CD4-positive, alpha-beta memory T cell (primary cell): ENCODE measurements at places on chromosomes 2 and 18. TPM values are rescaled to one million over a fixed set of nuclear protein-coding genes. Genes with fewer than 3 reads are reported as not detected.
A peak's percentile ranks its signal among the peaks of the same experiment; 100 is the strongest.

- H3K36me3 ChIP-seq = no peaks in the 10 kb centered on the region
- H3K4me1 ChIP-seq = no peaks in the 10 kb centered on the region
- H3K27me3 ChIP-seq = no peaks in the 10 kb centered on the region
- H3K4me3 ChIP-seq = no peak overlapping the region
Measured at GRCh38 chr2:52622266-52622665, 1145.3 kb upstream of the CHAC2 start.

The NGEF gene
- total RNA-seq = not detected

GRCh38 chr2:227455200-227455599 lies 16.8 kb upstream of the AGFG1 start:
- peaks cover 8% of the 10 kb centered on the region for H3K4me1 ChIP-seq
- no peaks in the 10 kb centered on the region for H3K27me3 ChIP-seq
- DNase-seq = no peak
- H3K27ac ChIP-seq = no peak overlapping the region
- no peaks in the 10 kb centered on the region for H3K36me3 ChIP-seq
- H3K4me3 ChIP-seq = no peak overlapping the region

DNA sequence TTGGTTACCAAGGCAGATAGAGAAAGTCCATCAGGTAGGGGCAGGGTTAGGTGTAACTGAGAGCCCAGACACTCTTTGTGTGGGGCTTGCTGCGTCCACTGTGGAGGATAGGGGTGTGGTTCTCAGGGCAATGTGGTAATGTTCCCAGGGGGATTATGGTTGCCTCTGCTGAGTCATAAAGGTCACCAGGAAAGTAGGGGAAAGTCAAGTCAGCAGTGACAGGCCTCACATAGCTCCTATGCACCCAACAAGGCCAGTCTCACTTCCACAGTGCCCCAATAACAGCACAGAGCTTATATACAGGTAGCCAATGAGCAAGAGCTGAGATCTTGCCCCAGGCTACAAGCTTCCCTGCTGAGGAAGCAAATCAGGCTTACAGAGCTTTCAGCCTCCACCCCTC lies 1438.0 kb upstream of the ZEB2 start:
- DNase-seq = no peak
- H3K36me3 ChIP-seq = no peaks in the 10 kb centered on the region
- H3K4me1 ChIP-seq = no peaks in the 10 kb centered on the region

The SKOR2 gene
- total RNA-seq = not detected

The SH3RF3 gene
- total RNA-seq = 2.2 TPM

GRCh38 chr2:64237266-64237665 lies 93.0 kb upstream of the PELI1 start:
- H3K4me1 ChIP-seq = no peaks in the 10 kb centered on the region
- no peak for DNase-seq
- H3K4me3 ChIP-seq = no peak overlapping the region
- no peaks in the 10 kb centered on the region for H3K36me3 ChIP-seq
- no peaks in the 10 kb centered on the region for H3K27me3 ChIP-seq

The ARHGEF33 gene
- 0.53 TPM for total RNA-seq

DNA sequence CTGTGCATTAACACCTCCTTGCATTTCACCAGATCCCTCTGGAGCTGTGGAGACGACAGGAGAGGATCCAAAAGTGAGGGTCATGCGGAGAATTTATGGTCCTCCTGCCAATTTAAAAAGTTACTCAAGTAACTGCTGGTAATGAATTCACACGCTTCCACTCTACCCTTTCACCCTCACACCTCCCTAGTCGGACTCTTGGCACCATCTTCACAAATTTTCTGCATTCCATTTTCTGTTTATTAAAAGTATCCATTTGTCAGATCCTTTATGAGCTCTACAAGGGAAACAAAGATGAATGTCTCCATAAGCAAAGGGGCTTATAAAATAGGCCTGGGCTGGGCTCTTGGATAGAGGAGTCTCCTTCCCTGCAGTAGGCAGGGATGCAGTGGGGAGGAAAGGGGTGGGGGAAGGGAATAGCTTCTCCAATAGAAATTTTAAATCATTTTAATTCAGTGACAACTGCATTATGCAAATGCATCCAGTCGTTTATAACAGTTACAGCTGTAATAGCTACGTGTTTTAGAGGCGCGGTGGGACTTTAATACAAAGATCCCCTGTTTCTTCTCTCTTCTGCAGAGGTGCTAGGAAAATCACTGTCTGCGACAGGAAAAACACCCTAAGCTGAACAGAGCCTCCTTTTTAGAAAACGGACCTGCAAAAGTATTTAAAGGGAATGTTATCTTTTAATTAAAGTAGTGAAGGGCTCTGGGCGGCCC lies 132.2 kb downstream of the EPHA4 start:
- H3K27ac ChIP-seq = no peak overlapping the region
- H3K4me3 ChIP-seq = no peak overlapping the region
- H3K4me1 ChIP-seq = no peaks in the 10 kb centered on the region

The STON1 gene
- 4.4 TPM for total RNA-seq

- no peaks in the 10 kb centered on the region for H3K36me3 ChIP-seq
- no peaks in the 10 kb centered on the region for H3K27me3 ChIP-seq
- no peak overlapping the region for H3K4me3 ChIP-seq
- no peak overlapping the region for H3K27ac ChIP-seq
Measured at GRCh38 chr2:66509326-66509811, 74.4 kb downstream of the MEIS1 start.

DNA sequence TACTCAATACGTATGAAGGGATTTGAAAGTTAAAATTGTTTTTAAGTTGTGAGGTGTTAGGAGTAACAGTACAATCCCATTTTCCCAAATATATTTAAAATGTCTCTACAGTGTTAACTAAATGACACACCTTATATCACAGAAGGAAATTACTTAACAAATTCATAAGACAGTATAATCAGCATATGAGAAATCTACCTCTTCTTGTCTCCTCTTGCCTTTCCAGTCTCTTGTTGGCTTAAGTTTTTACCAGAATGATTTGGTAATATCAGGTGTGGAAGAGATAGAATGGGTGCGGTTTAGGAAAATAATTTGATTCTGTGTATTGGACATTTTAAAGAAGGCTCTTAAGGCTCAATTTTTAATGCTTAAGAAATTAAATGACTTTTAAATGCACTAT lies 9.5 kb upstream of the INPP1 start:
- H3K36me3 ChIP-seq = no peaks in the 10 kb centered on the region
- no peaks in the 10 kb centered on the region for H3K4me1 ChIP-seq
- no peaks in the 10 kb centered on the region for H3K27me3 ChIP-seq
- no peak overlapping the region for H3K27ac ChIP-seq

GRCh38 chr18:73959352-73959751 lies 188.3 kb downstream of the FBXO15 start:
- H3K36me3 ChIP-seq = no peaks in the 10 kb centered on the region
- no peak overlapping the region for H3K27ac ChIP-seq
- no peak for DNase-seq
- H3K27me3 ChIP-seq = no peaks in the 10 kb centered on the region
- no peaks in the 10 kb centered on the region for H3K4me1 ChIP-seq

- DNase-seq = no peak
- H3K27ac ChIP-seq = no peak overlapping the region
- H3K36me3 ChIP-seq = no peaks in the 10 kb centered on the region
- peaks cover 87% of the 10 kb centered on the region for H3K4me1 ChIP-seq
- no peaks in the 10 kb centered on the region for H3K27me3 ChIP-seq
Measured at GRCh38 chr2:224569654-224570053, 15.5 kb downstream of the CUL3 start.

The CD8B2 gene
- not detected for total RNA-seq

DNA sequence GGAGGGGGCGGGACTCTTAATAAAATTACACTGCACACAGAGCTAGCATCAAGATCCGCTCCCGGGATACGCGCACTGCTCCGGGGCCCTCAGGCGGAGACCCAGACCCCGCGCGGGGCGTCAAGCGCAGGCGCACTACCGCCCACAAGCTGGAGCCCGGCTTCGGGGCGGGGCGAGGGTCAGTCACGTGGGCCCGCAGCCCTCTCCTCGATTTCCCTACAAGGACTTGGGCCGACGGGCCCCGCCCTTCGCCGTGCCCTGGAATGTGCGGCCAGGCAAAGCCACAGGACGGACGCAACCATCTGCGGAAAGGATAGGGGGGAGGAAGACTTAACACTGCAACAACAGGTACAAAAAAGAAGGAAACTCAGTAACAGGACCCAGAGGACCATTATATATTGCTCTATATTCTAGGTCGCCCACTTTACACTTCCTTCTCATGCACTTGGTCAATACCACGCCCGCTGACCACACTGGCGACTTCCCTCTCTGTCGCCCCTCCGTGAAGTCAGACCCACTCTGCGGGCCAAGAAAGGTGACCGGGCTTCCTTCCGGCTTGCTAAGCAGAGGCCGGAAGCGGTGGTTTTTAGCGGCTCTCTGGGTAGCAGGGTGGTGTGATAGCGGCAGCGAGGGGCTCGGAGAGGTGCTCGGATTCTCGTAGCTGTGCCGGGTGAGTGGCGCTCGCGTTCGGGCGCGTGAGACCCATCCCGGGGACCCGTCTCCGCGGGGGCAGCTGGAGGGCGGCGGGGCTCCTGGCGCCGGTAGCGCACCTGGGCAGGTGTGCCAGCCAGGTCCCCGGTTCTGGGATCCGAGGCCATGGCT lies at the start of gene MYL12A:
TSS of gene MYL12A (plus strand) at position 562 of the 822 bp plus-strand sequence. CDS start 5,447 bp downstream, outside the sequence.
- H3K36me3 ChIP-seq = peaks cover 11% of the 10 kb centered on the region
- peak within 1 kb of the TSS; percentile 85 for H3K27ac ChIP-seq
- peak; percentile 87 for DNase-seq
- peak within 1 kb of the TSS; percentile 76 for H3K4me3 ChIP-seq
- H3K4me1 ChIP-seq = peaks cover 47% of the 10 kb centered on the region

DNA sequence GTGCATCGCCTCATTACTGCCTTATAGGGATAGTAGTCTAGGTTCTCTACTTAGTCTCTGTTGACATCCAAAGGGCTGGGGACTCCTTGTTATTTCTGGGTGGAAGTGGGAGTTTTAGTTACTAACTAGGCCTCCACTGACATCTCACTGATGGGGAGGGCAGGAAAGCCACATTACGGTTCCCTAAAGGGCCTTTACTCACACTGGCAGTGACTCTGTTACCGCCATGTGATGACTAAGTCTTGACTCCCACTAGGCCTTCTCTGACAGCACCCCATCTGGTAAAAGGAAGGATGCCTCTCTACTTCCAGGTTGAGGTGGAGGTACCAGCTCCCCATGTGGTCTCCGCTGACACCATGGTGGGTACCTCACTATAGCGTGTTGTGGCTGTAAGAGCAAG lies 14.0 kb upstream of the BCL2L11 start:
- H3K27ac ChIP-seq = no peak overlapping the region
- no peaks in the 10 kb centered on the region for H3K36me3 ChIP-seq
- no peaks in the 10 kb centered on the region for H3K4me1 ChIP-seq

DNA sequence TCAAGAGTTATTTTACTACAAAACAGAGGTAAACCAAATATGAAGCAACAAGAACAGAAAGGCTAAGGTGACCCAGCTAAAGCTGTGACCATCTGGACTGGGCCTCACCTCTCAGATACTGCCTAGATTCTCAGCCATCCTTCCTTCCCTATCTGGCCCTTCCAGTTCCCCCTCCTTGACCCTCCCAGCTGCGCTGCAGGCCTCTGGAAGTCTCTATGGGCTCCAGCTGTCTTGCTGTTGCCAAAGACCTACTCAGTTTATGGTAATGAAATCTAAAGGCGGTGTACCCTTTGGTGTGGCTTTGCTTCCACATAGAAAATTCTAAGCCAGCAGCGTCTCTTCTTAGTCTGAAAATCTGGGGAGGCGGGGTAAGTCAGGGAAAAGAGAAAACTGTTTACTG lies 55.7 kb downstream of the ARHGEF33 start:
- H3K27ac ChIP-seq = no peak overlapping the region
- H3K36me3 ChIP-seq = no peaks in the 10 kb centered on the region
- no peaks in the 10 kb centered on the region for H3K27me3 ChIP-seq
- no peaks in the 10 kb centered on the region for H3K4me1 ChIP-seq
- no peak overlapping the region for H3K4me3 ChIP-seq

DNA sequence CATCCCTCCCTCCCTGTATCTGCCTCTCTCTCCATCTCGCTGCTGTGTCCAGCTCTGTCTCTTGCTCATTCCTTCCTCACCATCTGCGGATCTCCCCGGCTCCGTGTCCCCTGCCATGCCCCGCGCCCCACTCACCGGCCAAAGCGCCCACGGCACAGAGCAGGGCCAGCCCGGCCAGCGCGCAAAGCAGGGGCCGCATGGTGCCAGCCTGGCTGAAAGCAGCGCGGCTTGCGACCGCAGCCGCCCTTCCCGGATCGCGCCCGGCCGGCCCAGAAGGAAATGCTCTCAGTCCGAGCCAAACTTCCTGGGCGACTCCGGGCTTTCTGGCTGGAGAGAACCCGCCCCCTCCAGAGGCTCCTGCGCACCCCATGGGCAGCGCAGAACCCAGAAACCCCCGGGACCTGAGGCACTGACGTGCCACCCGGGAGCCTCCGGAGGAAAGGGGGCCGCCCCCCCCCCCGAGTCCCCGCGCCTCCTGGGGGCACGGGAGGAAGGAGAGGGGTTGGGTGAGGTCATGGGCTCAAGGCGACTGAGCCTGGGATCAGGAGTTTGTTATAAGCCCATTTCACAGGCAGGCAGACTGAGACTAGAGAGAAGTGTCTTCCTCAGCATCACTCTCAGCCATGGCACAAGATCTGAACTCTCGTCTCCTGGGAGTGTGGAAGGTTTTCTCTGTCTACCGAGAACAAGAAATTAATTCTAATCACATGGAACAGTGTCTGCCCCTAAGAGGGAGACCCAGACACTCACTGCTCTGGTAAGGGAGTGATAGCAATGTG lies 45.2 kb upstream of the RAB6C start:
- H3K4me1 ChIP-seq = no peaks in the 10 kb centered on the region
- H3K36me3 ChIP-seq = no peaks in the 10 kb centered on the region
- H3K27me3 ChIP-seq = no peaks in the 10 kb centered on the region
- DNase-seq = no peak

The GALNT14 gene
- total RNA-seq = 0.32 TPM

The RAB6C gene
- 0.11 TPM for total RNA-seq

GRCh38 chr2:30410217-30410616 lies 36.8 kb upstream of the LCLAT1 start:
- no peaks in the 10 kb centered on the region for H3K36me3 ChIP-seq
- H3K4me1 ChIP-seq = no peaks in the 10 kb centered on the region
- H3K27me3 ChIP-seq = no peaks in the 10 kb centered on the region

- H3K36me3 ChIP-seq = no peaks in the 10 kb centered on the region
- DNase-seq = no peak
- H3K27me3 ChIP-seq = no peaks in the 10 kb centered on the region
- H3K27ac ChIP-seq = no peak overlapping the region
Measured at GRCh38 chr2:119475225-119475856, 43.7 kb downstream of the TMEM37 start.

DNA sequence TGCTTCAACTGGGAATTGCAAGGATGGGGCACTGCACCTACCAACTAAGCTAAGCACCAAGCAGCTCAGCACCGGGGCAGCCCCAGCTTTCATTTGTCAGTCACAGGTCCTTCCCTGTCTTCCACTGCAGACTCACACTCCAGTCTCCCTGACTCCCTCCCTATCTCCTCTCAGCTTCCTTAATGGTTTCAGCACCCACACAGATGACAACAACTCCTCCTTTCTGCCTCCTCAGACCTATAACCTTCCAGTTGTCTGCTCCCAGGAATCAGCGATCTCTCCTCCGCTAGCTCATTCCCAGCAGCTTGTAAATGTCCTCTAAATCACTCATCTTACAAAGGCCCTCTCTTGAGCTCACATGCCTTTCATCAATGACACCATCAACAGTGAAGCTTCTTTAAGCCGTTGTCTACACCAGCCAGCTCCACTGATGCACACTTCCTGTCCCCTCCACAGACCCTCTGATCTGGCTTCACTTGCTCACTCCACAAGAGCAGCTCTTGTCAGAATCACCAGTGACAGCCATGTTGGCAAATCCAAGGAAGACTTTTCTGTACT lies 32.1 kb downstream of the CLASP1 start:
- peaks cover 22% of the 10 kb centered on the region for H3K4me1 ChIP-seq
- H3K4me3 ChIP-seq = no peak overlapping the region
- DNase-seq = no peak
- H3K27ac ChIP-seq = no peak overlapping the region
- no peaks in the 10 kb centered on the region for H3K27me3 ChIP-seq
- peaks cover 4% of the 10 kb centered on the region for H3K36me3 ChIP-seq

- DNase-seq = peak; percentile 35
- H3K36me3 ChIP-seq = no peaks in the 10 kb centered on the region
- no peak overlapping the region for H3K4me3 ChIP-seq
- no peaks in the 10 kb centered on the region for H3K27me3 ChIP-seq
- no peaks in the 10 kb centered on the region for H3K4me1 ChIP-seq
Measured at GRCh38 chr2:203453858-203454451, 81.1 kb downstream of the RAPH1 start.

The ICOS gene
- total RNA-seq = 52.9 TPM
